ENCODE measurements at places on chromosomes 16 and 17.

GRCh38 chr17:48558057-48558830, 13.3 kb upstream of the HOXB2 start:
- no peak for DNase-seq

DNA sequence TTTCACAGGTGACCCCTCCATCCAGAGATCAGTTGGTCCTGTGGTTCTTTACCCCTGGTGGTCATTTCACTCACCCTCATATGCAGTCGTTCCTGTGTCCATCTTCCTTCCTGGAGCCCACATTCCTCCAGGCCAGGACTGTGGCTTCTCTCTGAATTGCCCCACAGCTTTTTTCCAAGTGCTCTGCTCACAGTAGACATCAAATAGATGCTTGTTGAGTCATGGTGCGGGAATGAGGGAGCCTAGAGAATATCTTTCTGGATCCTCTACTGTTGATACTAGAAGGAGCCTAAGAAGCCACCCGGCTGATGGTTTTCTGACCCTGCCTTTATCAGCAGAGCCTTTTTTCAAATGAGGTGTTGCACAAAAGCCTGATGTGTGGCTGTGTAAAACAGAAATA, 10.4 kb downstream of the USB1 start:
- DNase-seq: peak; percentile 78

GRCh38 chr16:23944381-23944780, 108.6 kb downstream of the PRKCB start:
- no peak for DNase-seq

DNA sequence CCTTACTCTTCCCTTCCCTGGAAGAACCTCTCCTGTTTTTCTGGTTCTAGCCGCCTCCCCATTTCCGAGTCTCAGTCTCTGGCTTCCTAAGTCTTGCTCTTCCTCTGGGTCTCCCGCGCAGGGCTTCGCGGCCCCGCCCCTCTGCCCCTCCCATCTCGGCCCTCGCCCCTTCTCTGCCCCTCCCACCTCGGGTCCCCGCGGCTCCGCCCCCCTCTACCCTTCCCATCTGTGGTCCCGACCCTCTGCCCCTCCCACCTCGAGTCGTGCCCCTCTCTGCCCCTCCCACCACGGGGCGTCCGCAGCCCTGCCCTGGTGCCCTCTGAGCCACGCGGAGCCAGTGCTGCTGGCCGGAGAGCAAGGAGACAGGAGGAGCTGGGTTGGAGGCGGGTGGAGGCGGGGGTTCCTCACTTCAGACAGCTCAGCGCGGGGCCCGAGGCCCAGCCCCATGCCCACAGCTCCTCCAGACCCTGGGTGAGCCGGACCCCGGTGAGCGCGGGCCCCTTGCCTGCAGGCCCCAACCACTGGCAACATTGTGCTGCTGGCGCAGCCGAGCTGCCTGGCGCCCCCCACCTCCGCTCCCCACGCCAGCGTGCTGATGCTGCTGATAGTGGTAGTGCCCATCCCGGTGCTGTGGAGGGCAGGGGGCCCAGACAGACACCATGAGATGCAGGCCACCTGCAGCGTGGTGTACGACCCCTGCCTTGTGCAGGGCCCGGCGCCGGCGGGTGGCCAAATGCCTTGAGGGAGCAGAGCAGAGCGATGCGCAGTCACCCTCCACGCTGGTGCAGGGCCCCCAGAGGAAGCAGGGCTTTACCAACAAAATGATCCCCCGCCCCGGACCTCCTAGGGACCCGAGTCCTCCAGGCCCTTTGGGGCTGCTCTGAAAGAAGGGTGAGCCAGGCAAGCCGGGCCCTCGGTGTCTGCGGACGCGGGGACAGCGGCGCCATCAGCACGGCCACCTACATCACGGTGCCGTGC, 2115.3 kb downstream of the TP53TG3F start:
- no peak for DNase-seq

DNA sequence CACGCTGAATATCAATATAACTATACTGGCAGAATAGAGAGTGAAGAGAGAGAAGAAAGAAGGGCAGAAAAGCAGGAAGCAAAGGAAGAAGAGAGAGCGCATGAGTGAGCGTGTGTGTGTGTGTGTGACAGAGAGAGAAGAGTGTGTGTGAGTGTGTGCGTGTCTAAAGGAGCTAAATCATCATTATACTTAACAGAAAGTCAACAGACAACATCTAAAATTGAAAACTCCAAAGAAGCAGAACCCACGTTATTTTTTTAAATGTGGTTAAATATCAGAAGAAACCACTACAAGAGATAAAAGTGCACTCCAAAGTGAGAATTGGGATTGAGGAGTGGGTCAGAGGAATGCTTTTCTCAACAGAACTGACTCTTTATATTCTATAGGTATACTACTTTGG, 77.2 kb downstream of the BRIP1 start:
- DNase-seq: no peak

DNA sequence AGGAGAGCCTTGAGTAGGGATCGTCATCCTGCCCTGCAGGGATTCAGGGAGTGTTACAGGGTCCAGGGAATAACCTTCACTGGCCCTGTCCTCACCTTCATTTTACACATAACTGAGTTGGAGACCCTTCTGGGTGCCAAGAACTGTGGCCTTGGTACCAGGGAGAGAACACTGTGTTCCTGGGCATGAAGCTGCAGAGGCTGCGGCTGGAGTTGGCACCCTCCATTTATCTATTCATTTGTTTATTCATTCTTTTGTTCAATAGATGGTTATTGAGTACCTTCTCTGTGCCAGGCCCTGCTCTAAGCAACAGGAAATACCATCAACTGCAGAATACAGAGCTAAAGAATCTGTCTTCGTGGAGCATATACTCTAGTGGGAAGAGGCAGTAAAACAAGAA, 6.7 kb downstream of the ABCC3 start:
- no peak for DNase-seq

All from iris pigment epithelial cell (primary cell).